Activated T-cell treated with anti-CD3 and anti-CD28 coated beads for 1 hour (primary cell): ENCODE measurements at places on chromosomes 12 and 14.

- no peak for DNase-seq
Observed at GRCh38 chr14:55000381-55000780, 26.5 kb downstream of the WDHD1 start.

- DNase-seq = no peak
Observed at GRCh38 chr14:68789821-68790643, 2.8 kb downstream of the ZFP36L1 start.

DNA sequence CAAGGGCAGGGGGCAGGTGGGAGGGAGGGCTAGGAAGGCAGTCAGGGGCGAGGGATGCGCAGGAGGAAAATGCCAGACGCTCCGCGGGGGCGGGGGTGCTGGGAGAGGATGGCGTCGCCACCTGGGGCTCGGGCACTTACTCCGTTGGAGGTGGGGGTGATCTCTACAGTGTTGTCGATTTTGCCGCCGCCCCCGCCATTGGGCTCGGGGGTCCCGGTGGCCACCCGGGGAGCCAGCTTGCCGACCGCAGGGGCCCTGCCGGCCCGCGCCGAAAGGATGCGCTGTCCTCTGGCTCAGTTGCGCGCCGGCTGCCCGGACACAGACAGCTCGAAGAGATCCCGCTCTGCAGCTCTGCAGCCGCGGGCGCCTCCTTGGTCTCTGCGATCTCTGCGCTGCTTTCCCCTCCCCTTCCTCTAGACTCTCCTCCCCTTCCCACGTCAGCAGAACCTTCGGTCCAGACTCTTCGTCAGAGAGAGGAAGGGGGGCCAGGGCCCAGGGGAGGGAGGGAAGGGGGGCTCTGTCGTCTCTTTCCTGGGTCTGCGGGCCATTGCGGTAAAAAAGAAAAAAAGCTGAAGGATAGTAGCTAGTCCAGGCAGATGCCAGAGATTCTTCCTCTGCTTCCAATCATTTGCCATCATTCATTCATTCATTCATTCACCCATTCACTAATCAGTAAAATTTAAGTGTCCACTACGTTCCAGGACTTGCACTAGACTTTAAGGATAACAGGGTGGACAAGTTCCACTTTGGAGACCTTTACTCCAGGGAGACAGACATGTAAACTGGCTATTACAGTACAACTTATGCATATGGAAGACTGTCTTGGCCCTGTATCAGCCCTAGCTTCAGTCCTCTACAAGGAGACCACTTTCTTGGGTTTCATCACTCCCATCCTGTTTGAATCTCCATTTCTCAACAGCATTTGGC lies at the start of gene SLC22A17:
Gene SLC22A17 (minus strand): TSS at position 382 of the 927 bp plus-strand sequence.
- peak; percentile 34 for DNase-seq

GRCh38 chr12:52691841-52692150 lies 11.5 kb downstream of the KRT77 start:
- DNase-seq = no peak

GRCh38 chr12:20946732-20947131 lies 136.2 kb downstream of the SLCO1B3 start:
- no peak for DNase-seq

GRCh38 chr14:75459099-75459741 lies 31.4 kb downstream of the JDP2 start:
- no peak for DNase-seq

GRCh38 chr12:107379852-107380567 lies 286.7 kb upstream of the CRY1 start:
- DNase-seq = no peak

- DNase-seq = no peak
Observed at GRCh38 chr12:81257947-81258551, 180.2 kb downstream of the ACSS3 start.
